ENCODE measurements at places on chromosomes 12 and 14.
A peak's percentile ranks its signal among the peaks of the same experiment; 100 is the strongest.

- peak; percentile 61 for DNase-seq
Measured at GRCh38 chr14:65179918-65180724, 77.8 kb upstream of the MAX start.

DNA sequence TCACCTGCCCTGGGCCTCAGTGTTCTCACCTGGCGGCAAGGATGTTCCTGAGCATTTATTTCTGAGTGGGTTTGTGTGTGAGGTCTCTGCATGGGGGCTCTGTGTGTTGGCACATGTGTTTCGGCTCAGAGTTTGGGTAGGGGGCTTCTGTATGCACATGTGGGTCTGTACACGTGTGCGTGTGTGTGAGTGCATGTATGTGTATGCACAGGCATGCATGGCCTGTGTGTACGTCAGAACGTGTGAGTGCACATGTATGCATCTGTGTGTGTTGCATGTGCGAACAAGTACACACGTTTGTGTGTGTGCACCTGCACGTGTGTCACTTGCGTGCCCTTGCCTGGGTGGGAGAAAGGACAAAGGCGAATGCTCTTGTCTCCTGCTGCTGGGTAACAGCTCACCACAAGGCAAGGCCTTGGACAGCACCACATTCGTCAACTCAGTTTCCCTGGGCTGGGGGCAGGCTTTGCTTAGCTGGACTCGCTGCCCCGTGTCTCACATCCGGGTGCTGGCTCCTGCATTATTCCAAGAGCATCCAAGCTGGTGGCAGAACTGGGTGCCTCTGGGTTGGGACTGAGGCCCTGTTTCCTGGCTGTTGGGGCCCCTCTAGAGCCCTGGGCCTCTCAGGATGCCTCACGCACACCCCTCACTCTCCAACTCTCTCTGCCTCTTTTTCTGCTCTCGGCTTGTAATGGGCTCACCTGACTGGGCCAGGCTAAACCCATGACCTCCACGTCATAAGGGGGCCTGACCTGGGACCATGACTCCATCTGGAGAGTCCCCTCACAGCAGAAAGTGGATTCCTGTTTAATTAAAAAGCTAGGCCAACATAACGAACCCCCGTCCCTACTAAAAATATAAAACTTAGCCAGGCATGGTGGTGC lies 153.6 kb upstream of the C14orf180 start:
- no peak for DNase-seq

DNA sequence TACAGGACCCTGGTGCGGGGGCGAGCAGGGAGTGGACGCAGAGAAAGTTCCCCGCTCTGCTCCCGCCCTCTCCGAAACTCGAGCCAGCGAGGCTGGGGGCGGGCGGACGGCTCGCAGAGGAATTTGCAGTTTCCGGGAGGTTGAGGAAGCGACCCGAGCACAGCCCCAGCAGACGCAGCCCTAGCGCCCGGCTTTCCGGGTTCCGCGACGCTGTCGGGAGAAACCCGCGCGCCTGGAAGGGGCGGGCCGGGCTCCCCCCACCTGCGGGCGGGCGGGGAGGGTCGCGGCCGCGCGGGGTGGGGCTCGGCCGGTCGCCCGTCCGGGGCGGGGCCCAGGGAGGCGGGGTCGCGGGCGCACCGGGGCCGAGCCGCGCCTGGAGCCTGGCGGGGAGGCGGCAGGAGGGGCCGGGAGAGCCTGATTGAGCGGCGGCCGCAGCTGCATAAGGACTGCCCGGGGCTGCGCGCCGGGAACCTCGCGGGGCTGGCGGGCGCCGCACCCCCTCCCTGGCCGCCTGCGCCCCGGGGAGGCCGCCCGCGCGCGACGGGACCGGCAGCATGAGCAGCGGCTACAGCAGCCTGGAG lies at the start of gene RASSF3:
RASSF3 (plus strand) TSS at position 417 of the 581 bp plus-strand sequence; CDS start at position 555, 138 bp downstream.
- peak; percentile 75 for DNase-seq

- no peak for DNase-seq
Measured at GRCh38 chr12:122813310-122813713, 21.9 kb upstream of the HIP1R start.

DNA sequence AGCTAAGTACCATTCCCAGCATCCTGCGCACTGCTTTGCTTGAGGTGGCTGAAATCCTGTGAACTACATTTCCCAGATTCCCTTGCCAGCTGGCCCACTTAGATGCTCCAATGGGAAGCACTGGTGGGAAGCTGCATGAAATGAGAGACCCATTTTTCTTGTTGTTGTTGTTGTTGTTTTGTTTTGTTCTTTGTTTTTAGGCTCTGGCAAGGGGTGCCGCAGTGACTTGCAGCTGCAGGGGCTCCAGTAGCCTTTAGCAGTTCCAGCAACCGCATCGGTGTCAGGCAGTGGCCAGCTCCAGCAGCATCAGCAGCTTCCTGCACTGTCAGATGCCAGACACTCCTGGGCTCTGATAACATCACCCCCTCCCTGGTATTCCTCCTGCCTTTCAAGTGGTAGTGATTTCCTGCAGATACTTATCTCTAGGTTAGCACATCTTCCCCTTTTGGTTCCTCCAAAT lies 8.8 kb upstream of the EGLN3 start:
- no peak for DNase-seq

- DNase-seq, result no peak
Measured at GRCh38 chr12:89547101-89547500, 21.3 kb upstream of the POC1B start.

GRCh38 chr14:69107407-69108003 lies 45.4 kb downstream of the DCAF5 start:
- DNase-seq, result peak; percentile 53

DNA sequence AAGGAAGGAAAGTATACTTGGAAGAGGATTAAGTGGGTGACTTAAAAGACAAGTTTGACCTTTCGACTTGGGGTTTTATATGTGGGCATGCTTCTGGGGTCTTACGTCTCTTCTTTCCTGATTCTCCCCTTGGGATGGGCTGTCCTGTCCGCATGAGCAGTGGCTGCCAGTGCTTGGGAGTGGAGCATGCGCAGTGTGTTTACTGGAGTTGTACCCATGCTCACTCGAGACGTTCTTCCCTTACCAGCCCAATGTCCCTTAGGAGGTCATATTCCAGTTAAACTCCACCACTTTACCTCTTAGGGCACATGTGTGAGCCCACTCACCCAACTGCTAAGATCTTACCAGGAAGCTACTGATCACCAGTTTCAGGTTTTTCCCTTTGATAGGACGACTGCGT lies 20.0 kb upstream of the CHST11 start:
- no peak for DNase-seq

DNA sequence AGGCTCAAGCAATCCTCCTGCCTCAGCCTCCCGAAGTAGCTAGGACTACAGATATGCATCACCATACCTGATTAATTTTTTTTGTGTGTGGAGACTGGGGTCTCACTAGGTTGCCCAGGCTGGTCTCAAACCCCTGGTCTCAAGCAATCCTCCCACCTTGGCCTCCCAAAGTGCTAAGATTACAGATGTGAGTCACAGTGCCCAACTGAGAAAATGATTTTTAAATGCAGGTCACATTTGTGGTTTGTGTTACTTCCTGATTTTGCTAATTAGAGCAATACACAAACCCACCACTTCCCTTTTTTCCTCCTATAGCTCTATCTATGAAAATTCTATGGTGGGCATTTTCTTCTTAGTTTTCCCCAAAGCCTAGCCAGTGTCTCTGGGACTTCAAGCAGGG lies 45.5 kb upstream of the TMEM263 start:
- DNase-seq, result no peak

DNA sequence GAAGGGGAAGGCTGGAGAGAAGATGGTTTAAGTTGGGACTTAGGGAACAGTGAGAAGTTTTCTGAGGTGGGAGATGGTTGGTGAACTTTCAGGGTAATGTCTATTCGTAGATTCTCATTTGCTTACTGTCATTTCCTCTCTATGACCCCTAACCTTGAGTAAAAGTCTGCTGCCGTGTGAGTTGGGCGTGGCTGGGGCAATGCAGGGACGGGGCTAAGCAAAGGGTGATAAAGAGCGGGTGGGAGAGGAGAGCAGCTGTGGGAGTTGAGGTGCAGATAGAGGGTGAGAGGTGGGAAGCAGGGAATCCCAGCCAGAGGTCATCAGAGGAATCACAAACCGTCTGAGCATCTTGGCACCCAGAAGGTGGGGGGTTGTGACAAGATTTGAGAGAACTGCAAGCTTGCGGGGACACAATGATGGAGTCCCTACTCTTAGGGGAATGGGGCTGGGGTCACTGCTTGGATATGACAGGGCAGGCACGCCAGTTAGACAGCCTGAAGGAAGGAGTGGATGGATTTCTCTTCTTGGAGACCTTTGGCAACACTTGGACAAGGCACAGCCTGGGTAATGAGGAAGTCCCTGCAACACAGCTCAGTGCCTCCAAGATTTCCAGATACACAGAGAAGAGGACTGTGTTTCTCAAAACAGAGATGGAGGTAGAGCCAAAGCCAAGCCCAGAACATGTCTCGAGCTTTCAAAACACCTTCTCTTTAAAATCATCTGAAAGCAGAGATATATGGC lies 45.9 kb upstream of the CTDSP2 start:
- no peak for DNase-seq

- no peak for DNase-seq
Measured at GRCh38 chr12:67523538-67523937, 125.0 kb upstream of the DYRK2 start.

- no peak for DNase-seq
Measured at GRCh38 chr14:21498540-21499526, 12.3 kb downstream of the METTL3 start.

- no peak for DNase-seq
Measured at GRCh38 chr12:70487440-70487839, 121.3 kb downstream of the KCNMB4 start.

DNA sequence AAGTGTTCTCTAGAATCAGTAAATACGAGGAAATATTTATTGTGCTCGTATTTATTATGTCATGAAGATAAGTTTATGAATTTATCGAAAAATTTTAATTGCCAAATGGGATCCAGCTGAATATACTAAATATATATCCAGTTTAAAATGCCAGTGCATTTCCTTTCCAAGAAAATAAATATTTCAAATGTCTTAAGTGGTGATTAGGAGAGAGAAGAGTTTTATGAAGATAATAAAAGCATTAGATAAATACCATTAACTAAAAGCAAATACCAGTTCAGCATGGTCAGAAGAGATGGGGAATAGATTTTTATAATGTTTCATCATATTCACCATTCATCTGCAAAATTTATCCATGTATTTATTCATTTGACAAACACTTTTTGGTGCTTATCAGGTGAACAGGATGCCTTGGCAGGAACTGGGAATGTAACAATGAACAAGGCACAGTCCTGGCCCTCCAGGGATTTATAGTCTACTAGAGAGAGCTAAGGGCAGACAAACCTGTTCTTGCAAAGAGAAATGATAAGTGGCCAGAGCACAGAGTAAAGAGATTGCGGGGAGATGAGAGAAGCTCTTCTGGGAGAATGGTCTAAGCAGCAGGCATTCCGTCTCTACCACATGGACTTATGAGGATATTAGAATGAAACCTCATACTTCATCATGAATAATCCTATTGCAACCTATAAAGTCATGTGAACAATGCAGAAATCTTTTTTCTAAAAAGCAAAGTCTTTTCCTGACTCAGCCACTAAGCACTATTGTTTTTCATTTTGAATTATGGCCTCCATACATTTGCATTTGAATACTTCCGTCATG lies 143.7 kb upstream of the ABCD2 start:
- no peak for DNase-seq

DNA sequence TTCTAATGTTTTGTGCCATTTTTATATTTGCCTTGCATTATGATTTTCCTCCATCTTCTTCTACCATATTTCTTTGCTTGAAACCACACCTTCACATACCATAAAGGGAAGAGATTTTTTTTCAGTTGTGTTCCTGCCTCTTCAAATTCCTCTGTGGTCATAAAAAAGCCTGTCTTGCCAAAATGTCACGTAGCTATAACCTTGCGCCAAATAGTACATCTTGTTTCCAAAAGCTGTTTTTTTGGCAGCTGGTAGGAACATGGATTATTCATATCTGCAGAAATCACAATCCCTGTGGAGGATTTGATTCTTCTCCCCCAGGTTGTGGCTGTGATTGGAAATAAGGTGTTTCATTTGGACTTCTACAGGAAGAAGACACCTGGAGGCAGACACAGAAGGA lies 133.6 kb upstream of the SLC35F4 start:
- DNase-seq, result no peak

DNA sequence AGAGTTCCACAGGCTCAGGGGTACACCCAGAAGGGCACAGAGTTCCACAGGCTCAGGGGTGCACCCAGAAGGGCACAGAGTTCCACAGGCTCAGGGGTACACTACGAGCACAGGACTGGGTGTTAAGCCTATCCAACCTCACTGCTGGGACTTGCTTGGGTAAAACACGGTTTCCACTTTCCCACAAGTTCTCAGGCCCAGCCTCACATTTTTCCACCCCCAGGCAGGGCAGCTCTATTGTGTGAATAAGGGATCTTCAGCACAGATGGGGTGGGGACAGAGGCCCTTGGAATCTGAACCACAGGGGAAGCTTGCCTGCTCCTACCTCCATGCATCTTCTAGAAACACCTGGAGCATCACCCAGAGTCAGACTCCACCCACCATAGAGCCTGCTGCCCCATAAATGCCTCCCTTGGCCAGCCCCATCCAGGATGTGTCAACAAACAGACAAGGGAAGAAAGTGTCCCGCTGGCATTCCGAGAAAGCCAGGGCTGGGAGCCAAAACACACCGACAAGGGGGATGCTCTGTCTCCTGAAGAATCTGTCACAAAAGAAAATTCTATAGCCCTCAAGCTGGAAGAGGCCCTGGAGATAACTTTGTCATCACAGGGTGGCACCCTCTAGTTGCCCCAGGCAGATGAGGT lies 4.8 kb downstream of the CRACR2A start:
- no peak for DNase-seq

DNA sequence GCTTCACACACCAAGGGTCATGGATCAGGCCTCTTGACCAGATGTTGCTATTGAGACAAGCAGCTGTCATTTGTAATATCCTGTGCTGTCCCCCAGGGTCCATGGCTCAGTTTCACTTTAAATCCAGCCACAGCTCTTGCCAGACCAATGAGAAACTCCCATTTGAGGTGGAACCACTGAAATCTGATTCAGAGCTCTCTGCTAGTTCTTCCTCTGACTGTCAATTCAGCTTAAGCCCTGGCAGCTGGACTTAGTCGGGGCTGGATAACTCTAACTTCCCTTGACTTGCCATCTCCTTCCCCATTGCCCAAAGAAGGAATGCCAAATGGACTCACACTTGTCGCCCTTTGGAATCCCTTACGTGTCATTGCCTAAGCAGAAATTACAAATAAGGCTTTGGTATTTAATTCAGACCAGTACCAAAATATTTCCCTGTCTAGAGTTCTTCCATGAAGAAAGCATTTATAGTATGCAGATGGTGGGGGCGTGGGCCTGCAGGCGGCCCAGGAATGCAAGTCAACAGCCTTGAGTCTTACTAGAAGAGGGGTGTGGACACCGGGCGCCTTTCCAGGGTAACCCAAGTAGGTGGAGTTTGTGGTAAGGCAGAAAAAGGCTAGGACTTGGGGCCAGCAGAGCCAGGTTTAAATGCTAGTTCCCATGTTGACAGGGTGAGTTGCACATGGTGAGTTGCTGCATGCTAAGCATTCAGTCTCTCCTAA lies 96.9 kb upstream of the TMPO start:
- peak; percentile 93 for DNase-seq

DNA sequence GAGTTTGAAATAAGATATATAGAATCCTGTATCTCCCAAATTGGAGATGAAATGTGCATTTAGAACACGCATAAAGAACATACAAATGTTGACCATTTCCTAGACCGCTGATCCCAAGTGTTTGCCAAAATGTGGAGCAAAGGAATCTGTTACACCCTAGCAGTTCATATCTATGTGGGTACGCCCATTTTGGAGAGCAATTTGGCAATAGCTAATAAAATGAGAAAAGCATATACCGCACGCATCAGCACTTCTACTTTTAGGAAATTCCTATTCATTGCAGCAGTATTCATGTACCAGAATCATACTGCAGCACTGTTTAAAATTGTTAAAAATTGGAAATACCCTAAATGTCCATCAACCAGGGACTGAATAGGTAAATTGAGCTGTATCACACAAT lies 937.8 kb downstream of the BCL11B start:
- DNase-seq, result no peak

Measured in SJSA1 (cell line).